ENCODE measurements at places on chromosomes 7 and 10.

DNA sequence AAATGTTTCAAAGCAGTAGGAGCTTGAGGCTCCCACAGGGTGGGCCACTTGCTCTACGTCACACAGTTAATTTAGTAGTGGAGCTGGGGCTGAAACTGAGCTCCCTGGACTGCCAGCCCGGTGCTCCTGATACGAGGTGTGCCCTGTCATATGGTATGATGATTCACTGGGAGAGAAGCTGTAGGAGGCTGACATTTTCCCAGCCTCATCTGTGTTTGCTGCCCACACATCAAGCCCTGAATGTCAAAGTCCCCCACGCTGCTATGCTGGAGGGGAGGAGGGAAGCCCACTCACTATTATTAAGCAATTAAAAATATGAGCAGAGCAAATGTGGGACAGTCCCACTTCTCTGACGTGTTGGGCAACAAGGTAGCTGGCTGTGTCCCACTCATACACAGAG, 81.2 kb upstream of the SORCS3 start:
- no peak for DNase-seq

GRCh38 chr10:79072994-79073645, 4.4 kb downstream of the ZMIZ1 start:
- no peak for DNase-seq

DNA sequence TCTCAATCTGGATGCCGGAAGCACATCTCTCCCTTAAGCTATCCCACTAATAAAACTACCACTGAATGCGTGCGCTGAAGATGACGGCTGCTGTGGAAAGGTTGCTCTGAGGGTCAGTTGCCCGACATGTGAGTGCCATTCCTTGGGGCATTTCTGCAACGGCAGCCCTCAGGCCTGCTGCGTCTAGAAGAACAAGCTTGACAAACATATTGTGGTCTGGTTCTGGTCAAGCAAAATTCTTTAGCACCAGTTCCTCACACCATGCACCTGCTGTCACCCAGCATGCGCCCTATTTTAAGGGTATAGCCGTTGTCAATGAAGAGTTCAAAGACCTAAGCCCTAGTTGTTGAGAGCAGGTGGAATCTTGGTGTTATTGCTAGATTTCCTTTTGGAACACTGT, 184.2 kb downstream of the SRPK2 start:
- DNase-seq: no peak

DNA sequence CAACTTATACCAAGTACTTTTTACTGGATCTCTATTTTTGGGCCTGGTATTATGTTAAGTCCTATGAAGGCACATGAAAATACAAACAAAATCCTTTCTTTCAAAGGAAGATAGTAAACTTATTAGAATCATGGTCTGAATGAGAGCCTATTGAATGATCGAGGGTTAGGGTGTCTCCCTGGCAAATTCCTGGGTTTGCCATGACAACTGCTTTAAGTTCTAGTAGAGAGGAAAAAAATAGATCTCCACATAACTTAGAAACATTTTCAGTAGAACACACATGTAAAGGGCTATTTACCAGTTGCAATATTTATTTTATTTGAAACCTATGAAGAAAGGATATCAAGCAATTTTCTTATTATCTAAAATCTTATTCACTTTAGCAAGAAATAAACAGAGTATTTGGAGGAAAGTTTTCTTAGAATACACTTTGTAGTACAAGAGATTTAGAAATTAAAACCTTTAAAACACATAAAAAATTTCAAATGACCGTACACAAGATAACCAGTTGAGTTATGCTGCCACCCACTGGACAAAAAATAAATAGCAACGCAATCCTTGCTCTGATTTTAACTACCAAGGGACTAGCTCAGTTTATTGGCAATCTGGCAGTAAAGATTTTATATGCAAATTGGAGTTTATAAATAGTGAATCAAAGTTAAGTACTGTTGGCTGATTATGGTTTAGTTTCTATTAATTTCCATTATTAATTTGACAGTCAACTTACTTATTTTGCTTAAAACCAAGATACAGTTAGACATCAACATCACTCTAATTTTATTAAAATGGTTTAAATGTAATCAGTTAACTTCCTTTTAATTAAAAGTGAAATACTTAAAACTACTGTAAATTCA, 33.9 kb downstream of the CACUL1 start:
- DNase-seq: peak; percentile 62

DNA sequence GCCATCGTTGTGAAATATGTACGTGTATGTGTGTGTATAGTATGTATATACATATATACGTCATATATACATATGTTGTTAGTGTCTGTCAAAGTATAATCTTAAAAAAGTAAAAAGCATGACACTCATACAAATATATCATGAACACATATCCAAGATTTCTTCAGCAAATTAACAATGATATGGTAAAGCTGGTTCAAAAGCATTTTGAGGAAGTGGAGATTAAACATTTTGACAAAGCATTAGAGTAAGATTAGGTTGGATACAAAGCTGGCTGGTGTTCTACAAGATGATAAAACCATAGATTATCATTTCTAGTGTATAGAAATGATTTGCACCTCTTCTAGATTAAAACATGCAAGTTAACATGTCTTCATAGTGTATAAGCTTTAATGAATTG, 771 bp upstream of the NUDCD3 start:
- no peak for DNase-seq

DNA sequence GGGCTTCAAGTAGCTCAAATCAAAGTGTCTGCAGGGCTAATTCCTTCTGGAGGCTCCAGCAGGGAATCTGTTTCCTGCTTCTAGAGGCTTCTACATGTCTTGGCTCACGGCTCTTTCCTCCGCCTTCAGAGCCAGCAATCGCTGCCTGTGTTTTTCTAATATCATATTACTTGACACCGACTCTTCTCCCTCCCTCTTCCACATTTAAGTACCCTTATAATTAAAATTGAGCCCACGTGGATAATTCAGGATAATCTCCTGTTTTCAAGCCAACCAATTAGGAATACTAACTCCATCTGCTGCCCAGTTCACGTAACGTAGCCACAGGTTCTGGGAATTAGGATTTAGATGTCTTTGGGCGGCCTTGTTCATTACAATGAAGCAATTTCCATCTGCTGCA, 372.2 kb downstream of the DPP6 start:
- no peak for DNase-seq

DNA sequence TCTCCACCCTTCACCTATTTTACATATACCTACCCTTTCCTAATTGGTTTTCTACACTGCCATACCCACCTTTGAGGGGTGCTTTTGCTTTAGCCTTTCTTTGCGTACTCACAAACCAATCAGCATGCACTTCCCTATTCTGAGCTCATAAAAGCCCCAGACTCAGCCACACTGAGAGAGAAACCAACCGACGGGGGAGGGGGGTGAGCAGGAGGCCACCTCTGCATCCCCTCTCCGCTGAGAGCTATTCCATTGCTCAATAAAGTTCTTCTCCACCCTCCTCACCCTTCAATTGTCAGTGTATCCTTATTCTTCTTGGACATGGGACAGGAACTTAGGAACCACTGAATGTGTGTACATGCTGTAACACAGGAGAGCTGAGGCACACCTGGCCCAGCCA, 9.0 kb upstream of the FKBP9 start:
- DNase-seq: no peak

GRCh38 chr7:2087744-2088143, 145.0 kb downstream of the MAD1L1 start:
- DNase-seq: no peak

- no peak for DNase-seq
Measured at GRCh38 chr10:61623161-61623560, 39.6 kb upstream of the CABCOCO1 start.

DNA sequence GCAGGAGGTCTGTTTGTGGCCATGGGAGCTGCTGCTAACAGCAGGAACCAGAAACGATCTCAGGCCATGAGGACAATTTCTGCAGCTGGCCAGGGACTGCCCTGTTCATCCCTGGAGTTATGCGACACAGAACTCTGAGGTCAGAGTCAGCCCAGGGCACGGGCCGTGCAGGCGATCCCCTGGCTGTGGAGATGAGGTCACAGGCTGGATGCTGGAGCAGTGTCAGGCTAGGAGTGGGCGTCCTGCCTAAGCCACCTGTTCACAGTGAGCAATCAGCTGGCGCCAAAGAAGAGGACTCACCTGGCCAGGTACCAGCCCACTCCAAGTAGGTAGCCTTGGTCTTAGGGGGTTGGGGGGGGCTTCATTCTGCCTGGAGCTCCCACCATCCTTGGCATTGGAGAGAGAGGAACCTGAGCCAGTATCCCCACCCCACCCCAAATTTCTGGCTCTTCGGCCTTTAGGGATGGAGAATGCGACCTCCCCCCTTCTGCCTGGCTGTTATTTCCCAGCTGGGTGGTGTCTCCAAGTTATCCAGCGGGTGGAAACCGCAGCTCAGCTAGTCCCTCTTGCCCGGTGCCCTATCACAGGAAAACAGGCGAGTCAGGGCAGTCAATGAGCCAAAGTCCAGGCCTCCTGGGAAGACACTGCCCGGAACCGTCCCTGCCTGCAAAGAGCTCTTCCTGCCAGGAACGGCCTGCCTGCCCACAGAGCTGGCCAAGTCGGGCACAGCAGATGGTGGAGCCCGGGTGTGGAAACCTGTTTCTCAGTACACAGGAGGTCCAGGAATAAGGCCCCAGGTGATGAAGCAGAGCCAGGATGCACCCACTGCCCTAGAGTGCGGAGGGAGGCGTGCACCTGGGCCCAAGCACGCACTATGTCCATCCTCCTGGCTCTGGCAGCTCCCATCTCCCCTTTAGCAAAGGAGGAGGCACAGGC, 1.8 kb upstream of the TTYH3 start:
- no peak for DNase-seq

DNA sequence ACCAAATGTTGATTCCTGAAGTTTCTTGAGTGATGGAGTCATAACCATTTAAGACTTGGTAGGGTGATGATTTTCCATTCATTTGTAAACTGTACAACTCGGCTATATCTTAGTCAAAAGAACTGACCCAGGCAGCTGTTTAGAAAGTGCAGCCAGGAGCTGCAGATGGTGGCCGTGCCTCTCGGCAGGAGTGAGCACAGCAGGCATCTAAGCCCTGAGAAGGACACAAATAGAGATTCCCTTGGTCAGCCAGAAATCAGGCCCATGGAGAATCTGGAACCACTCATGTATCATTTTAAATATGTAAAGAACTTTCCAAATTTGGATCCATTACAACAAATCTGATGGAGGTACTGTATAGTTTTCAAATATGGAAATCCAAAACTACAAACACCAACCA, 177.0 kb upstream of the AKR1E2 start:
- no peak for DNase-seq
